ENCODE measurements at places on chromosomes 12 and 14.

GRCh38 chr14:104432611-104433231 is 146.8 kb upstream of the C14orf180 start:
- DNase-seq = no peak

GRCh38 chr14:106556665-106557289 is 1030.4 kb downstream of the TMEM121 start:
- DNase-seq = no peak

- DNase-seq = peak; percentile 90
Measured at GRCh38 chr14:32202998-32203882, at the start of gene RNU6-8. RNU6-8 (minus strand) TSS chr14:32203269.

DNA sequence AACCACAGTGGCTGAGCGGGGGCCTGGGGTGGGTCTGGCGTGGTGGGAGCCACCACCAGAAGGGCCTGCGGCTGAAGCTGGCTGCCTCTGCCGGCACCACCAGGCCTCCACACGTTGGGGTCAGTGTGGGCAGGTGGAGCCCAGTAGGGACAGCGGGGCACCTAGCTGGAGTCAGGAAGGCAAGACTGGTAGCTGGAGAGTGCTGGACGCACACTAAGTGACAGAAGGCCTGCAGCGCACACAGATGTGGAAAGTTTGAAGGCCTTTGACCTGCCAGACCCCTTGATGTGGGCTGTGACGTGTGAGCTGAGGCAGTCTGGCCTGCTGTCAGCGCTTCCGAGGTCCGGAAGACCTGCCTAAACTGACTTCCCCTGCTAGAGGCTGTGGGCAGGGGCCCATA is 26.3 kb downstream of the RIN3 start:
- DNase-seq = no peak

- no peak for DNase-seq
Measured at GRCh38 chr12:25347716-25348592, 97.2 kb upstream of the KRAS start.

GRCh38 chr12:123092866-123093265 is 58.0 kb downstream of the PITPNM2 start:
- DNase-seq = no peak

DNA sequence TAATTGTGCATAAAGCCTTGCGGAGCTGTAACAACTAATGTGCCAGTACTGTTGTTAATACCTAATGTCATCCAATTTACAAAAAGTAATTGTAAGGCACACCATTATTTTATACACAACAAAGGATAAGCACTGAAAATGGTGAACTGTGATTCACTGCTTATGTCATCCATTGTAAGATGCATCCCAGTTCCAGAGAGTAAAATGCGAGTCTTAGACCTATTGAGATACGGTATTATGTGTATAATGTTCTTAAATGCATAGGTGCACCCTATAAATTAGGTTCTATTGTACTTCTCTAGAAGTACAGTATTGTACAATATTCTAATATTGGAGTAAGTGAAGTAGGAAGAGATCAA is 406 bp downstream of the PARP2 start:
- peak; percentile 41 for DNase-seq

GRCh38 chr14:52348776-52349175 is 34.7 kb downstream of the PTGER2 start:
- DNase-seq = peak; percentile 13

DNA sequence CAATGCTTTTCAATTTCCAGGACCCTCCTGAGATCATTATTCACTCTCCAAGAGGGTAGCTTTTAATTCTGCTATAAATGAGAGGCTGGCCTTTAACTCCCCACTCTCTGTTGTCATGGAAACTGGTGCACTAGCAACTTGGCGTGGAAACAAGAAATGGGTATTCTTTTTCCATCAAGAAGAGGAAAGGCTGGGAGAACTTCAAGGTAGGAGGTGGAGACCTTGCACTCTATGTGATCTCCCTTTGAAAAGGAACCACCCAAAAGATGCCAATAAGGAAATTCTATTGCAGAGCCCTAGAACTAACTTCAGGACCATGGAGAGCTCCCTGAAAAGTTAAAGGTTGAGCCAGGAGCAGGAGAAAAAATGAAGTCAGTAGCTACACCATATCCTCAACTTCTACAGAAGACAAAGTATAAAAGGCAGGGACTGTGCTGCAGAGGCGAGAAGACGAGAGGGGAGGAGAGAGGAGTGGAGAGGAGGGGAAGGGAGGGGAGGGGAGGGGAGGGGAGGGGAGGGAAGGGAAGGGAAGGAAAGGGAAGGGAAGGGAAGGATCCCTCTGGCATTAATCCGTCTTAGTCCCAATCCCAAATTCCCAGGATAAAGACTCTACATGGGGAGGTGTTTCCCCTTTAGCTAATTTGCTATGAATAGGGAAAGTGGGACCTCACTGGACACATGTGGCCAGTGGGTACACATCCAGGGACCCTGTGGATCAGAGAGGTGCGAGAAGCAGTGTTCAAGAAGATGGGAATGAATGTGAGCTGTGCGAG is 46.7 kb upstream of the FICD start:
- DNase-seq = no peak

DNA sequence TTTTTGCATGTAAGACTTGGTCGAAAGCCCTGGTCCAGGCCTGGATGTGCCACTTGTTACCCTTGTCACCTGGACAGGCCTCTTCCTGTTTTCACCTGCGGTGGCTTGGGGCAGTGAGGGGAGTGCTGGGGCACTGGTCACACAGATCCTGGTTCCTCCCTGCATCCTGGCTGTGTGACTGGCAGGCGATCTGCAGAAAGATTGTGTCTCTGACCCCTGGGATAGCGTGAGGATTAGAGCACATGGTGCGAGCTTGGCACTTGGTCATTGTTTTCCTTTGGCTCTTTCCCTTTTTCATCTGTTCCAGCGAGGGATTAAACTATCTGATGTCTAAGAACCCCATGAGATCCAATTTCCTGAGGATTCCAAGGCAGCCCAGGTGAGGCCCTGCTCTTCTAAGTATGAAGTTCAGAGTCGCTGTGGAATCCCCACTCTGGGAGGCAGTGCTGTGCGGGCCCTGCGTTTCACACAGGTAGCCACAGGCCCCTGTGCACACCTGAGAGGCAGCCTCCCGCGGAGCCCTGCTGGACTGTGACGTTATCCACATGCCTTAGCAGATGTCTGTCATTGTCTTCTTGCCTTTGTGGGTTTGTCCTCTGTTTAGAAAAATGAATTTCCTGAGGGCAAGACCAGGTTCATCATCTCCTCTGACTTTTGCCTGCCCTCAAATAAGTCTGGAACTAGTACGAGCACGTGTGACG is 288.4 kb downstream of the CACNA1C start:
- DNase-seq = no peak

DNA sequence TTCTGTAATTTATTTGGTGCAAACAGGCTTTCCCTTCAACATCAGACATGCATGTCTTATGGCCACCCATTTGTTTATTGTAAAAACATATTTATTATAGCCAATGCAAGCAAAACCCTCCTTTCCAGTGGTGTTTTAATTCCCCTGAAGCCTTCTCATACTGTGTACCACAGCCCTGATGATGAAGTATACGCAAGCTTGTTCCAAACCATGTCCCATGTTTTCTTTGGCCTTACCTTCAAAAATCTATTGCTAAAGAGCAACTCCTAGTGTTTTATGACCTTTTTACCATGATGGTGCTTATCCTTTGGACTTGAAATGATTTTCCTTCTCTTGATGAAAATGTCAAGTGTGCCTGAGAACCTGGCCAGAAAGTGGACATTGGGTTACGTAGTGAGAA is 85.9 kb upstream of the CCDC91 start:
- DNase-seq = no peak

DNA sequence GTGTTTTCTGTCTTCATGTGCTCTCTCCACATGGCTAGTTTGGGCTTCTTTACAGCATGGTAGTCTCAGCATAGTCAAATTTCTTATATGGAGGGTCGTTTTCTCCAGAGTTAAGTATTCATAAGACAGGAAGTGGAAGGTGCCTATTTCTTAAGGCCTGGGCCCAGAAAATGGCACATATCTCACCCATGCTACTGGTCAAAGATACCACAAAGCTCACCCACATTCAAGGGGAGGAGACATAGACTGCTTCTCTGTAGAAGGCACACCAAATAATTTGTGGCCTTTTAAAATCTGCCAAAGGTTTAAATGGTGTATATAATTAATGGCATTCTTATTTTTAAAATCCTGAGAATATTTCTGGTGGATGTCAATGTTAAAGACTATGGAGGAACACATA is 44.8 kb downstream of the CCDC91 start:
- DNase-seq = no peak

- no peak for DNase-seq
Measured at GRCh38 chr14:39276005-39276404, 42.3 kb downstream of the MIA2 start.

GRCh38 chr12:118055144-118055557 is 5.8 kb downstream of the WSB2 start:
- no peak for DNase-seq

- DNase-seq = peak; percentile 82
Measured at GRCh38 chr12:106135781-106136180, 3.0 kb downstream of the NUAK1 start.

DNA sequence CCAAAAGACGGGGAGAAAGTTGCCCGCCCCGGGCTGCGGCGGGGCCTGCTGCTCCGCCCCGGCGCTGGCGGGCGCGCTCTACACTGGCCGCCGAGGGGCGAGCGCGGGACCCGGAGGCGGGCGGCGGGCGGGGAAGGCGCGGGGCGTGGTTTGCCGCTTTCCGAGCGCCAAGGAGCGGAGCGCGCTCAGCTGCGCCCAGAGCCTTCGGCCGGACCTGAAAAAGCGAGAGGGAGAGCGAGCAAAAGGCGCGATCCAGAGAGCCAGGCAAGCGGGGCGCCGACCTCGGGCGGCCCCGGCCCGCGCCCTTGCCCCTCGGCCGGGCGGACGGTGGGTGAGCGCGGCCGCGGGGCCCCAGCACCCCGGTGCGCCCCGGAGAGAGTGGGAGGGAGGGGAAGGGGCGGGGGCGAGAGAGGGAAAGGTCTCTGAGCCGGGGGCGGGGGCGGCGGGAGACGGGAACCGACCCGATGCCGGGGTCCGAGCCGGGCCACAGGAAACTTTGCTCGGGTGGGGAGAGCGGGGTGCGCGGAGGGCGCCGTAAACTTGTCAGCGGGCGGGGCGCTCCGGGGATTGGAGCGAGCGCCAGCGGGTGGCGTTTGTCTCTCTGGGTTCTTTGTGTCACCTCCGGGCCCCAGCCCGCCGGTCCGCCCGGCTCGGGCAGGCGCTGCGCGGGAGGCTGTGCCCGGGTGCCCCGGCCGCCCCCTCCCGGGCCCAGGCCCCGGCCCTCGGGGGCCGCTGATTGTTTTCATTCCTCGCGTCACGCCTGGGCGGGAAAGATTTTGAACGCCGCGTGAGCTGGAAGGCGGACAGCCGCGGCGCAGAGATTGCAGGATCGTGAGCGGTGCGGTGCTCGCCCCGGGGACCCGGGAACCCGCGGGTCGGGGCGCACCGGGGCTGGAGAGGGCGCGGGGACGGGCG is at the start of gene SYNE2:
Gene SYNE2, plus strand, starts transcription at position 188 of the 915 bp plus-strand sequence. CDS start 56,145 bp downstream, outside the sequence.
- peak; percentile 42 for DNase-seq

DNA sequence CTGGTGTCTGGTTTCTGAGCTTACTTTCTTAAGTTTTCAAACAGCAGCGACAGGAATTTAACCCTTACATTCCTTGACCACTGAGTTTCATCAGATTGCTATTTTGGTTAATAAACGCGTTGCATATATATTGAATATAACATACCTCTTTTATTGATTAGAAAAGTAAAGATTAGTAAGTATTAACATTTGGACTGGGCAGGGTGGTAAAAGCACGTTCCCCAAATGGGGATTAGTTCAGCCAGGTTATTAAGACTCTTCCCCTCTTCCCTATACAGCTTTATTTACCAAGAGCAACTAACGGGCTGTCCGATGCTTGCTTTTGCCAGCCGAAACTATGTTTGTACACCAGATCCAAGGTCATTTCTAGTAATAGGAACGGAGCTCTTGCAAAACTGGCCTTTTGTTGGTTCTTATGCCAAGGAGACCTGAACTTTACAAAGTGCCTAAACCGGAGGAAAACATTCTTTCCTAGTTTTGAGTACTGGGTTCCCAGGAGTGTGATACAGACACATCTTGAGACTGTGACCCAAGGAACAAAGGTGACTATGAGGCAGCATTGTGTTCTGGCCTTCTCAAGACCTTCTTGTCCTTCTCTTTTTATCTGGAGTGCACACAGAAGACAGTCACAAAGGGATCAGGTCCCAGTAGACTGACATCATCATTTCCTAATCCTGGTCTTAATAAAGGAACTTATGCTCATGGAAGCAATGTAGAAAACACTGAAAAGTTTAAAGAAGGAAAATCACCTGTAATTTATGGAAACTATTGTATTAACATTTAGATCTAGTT is 2.6 kb downstream of the GLRX5 start:
- no peak for DNase-seq

GRCh38 chr12:58567189-58567588 is 353.1 kb downstream of the LRIG3 start:
- no peak for DNase-seq

DNA sequence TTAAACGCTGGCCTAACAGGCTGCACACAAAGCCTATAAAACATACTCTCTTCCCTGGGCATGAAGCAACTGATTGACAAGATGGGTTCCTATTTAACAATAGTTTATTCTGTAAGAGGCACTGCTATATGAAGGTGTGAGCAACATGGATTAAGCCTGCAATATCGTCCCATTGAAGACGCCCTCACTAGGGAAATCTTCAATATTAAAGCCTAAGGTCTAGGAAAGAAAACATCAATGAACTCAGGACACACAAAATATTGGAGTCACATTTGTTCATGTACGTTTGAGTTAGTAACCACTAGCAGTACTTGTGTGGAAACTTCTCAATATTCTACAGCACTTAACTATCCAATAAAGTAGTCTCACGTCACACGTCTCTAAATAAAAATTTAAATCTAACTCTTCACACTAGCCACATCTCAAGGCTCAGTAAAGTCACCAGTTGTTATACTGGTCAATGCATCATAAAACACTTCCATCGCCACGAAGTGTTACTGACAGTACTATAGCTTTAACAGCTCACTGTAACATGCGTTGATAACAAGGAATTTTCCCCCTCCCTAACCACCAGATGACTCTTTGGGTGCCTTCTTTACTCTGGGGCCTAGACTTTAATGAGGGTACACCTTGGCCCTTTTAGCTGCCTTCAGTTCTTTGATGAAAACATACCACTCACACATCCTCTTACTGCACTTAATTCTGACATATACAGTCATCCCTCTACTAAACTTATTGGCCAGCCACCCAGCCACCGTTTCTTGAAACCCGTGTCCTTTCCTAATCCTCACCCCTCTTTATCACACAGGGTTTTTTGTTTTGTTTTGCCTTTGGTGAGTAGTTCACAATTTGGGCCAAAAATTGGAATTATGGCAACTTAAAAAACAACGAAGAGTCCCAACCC is 50.1 kb upstream of the OR5AU1 start:
- no peak for DNase-seq

DNA sequence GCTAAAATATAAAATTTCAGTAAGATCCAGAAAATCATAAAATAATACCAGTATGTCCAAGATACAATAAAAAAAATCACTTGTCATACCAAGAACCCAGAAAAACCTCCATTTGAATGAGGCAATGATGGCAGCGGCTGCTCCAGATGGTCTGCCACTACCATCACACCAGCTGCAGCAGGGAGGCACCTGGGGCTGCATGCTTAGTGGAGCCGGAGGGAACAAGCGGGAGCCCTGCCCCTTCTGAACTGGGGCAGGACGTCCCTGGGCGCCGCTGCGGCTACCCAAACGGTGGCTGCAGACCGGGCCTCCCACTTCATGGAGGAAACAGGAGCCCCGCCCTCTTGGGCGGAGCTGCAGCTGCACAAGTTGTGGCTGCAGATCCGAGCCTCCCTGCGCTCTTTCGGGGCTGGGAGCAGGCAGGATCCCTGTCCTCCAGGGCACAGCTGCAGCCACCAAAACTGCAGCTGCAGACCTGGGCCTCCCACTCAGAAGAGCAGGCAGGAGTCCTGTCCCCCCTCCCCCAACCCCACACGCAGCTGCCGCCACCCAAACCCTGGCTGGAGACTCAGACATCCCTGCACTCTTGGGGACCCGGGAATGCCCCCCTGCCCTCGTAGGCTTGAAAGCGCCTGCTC is 36.1 kb upstream of the OR5AU1 start:
- DNase-seq = no peak

Measured in skin of body (tissue), 3 donors.